ENCODE measurements at places on chromosomes 4 and X.

DNA sequence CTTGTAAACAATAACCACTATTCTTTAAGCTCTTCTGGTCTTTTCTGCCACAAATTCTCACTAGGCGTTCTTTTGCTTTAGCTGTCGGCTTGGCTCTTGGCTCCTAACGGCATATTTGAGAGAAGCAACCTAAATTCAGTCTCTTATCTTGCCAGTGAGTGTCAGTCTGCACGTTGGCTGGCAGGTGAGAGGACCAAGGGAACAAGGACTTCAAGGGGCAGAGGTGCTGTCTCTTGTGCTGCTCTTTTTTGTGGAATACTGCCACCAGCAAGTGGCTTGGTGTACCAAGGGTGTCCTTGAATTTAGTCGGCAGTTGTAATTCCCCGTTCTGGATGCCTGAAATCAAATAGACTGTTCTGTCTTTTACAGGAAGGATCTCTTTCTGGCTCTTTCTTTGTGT is 77.8 kb upstream of the SLC4A4 start:
- no peak for DNase-seq

- peak; percentile 61 for DNase-seq
Observed at GRCh38 chr4:8201321-8201781, 2.3 kb downstream of the SH3TC1 start.

- no peak for DNase-seq
Observed at GRCh38 chr4:116925900-116926457, 159.4 kb downstream of the TRAM1L1 start.

GRCh38 chr4:114334884-114335330 is 263.7 kb upstream of the UGT8 start:
- DNase-seq = no peak

DNA sequence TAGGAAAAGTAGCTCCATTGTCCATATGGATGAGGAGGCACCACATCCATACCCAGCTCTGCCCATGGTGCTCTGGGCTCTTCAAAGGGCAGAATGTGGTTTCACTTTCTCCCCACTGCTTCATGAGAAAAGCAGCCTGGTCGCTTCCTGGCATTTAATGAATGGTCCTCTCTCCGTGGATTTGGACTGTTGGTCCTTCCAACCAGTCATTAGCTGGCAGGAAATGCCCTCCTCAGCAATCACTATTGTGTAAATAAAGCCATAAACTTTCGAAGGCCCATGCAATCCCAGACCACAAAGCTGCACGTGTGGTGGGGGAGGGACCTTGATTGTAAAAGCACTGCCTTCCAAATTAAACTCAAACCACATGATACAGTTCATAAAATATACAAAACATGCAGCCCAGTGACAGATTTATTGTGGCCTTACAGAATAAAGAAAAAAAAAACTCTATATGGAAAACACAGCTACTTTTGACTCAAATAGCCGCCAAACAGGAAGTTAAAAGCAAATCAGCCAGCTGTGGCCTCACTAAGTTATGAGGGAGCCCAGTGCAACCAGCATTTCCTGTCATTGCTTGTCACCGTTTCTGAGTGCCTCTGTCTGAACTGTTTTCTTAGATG is 8.1 kb downstream of the MBNL3 start:
- peak; percentile 59 for DNase-seq

- peak; percentile 2 for DNase-seq
Observed at GRCh38 chr4:47705326-47705981, 132.4 kb downstream of the CORIN start.

- DNase-seq = no peak
Observed at GRCh38 chr4:29762151-29762550, 958.0 kb upstream of the PCDH7 start.

- DNase-seq = no peak
Observed at GRCh38 chr4:48722509-48723446, 57.3 kb downstream of the FRYL start.

- DNase-seq = no peak
Observed at GRCh38 chr4:8847331-8847730, 24.3 kb downstream of the HMX1 start.

- peak; percentile 9 for DNase-seq
Observed at GRCh38 chrX:21996872-21997455, 35.2 kb upstream of the PHEX start.

- peak; percentile 73 for DNase-seq
Observed at GRCh38 chrX:73855546-73855945, 292.5 kb downstream of the CHIC1 start.

DNA sequence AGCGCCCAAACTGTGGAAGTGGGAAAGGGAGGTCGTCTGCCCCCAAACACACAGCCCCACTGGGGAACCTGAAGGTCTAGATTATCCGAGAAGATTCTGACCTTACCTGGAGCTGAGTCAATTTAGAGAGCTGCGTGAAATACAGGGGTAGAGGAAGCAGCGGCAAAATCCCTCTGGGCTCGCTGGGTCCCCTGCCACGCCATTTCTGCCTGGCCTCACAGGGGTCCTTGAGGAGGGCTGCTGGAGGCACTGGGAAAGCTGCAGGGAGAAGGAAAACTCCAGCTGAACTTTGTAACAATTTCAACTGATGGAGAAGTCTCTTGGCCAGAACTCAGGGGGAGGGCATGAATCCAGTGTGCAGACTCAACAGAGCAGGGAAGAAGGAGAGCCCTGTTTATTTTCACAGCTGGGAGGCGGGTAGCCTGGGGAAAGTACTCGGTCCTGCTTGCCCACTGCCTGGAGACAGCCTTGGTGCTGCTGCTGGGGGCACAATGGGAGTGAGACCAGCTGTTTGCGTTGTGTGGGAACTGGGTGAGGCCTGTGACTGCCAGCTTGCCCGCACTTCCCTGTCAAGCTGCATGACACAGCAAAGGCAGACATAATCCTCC is 93.2 kb upstream of the MAPK10 start:
- no peak for DNase-seq

DNA sequence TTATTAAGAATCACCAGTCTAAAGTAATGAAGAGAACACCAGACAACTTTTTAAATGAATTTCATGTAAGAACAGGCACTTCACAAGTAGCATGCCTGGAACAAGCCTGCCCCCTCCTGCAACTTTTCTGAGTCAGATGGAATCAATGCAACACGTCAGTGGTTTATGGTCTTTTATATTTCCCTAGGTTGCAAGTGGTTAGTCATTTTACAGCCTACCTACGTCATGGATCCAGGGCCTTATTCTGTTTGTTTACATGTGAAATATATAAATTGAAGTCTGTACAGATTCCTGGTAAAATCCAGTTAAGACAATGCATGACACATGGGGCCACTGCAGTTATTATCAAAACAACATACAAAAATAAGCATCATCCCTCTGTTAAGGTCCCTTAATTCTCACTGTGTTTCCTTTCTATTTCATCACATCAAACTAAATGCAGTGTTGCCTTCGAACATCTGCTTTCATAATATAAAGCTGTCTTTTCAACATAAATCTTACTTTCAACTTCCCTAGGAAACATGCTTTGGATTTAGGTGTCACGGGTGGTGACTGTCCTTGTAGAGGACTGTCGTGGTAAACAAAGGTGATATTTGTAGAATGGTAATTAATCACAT is 309.3 kb downstream of the FRMPD4 start:
- no peak for DNase-seq

GRCh38 chrX:112066813-112067212 is 15.8 kb downstream of the TRPC5 start:
- no peak for DNase-seq

DNA sequence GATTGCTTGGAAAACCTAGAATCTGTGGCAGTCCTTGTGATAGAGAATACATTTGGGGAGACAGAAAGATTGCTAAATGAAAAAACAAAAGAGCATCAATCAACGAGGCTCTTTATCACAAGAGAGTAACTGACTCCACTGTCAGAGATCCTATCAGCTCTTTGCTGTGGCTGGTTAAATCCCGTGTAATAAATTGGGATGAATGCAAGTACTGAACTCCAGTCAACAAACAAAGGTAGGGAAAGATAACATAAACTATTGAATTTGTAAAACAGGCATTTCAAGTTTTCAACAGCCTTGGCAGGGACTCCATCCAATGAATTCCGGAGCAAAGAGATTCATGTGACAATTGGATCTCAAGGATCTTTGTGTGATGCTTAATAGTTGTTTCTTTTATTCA is 21.3 kb downstream of the MMRN1 start:
- DNase-seq = no peak

DNA sequence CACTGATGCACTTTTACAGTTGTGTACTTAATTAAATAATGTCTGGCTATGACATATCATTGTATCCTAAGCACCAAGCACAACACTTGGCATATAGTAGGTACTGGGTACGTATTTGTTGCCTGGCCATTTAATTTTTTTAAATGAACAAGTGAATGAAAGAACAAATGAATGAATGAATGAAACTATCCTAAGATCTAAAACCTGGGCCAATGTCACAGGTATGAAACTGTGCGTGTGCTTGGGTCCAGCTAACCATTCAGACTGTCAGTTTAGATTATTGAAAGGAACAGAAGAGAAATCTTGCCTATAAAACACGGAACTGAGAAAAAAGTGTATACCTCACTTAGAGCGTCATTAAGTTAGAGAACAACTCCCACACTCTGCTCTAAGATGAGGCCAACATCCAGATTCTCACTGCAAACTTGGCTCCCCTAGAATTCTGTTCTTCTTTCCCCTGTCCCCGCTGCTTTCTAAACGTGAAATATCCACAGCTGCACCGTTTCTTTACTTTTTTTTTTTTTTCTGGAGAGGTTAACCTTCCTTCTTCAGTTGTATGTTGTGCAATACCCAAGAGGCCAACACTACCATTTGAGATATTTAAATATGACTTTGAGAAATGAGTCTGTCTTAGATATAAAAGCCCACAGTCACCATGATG is 17.3 kb upstream of the SEL1L3 start:
- DNase-seq = no peak

GRCh38 chrX:43140582-43140981 is 362.6 kb upstream of the PPP1R2C start:
- no peak for DNase-seq
